ENCODE measurements at places on chromosomes 16 and 17.

- DNase-seq: peak; percentile 78
Observed at GRCh38 chr17:38871247-38872015, 1.6 kb downstream of the LASP1 start.

- no peak for DNase-seq
Observed at GRCh38 chr17:41326173-41327145, 10.9 kb upstream of the KRTAP17-1 start.

- no peak for DNase-seq
Observed at GRCh38 chr16:86726340-86726739, 148.0 kb downstream of the FOXL1 start.

GRCh38 chr17:32827227-32827626, 49.7 kb downstream of the MYO1D start:
- no peak for DNase-seq

DNA sequence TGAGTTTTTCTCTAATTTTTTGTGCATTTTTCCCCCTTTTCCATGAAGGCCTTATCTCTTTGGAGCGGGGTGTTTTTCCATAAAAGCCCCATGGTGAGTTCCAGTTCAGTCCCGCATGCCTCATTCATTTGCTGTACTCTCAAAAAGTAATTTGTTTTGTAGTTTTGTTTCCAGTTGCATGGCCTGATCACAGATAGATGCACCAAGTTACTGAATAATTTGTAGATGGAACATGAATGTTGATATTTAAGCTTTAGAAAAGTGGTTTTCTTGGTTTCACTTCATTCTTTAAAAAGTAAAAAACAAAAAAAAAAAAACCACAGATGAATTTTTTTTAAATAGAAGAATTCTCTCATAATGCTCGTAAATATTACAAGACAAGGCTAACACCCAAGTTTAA, 349.2 kb downstream of the BCAS3 start:
- DNase-seq: no peak

DNA sequence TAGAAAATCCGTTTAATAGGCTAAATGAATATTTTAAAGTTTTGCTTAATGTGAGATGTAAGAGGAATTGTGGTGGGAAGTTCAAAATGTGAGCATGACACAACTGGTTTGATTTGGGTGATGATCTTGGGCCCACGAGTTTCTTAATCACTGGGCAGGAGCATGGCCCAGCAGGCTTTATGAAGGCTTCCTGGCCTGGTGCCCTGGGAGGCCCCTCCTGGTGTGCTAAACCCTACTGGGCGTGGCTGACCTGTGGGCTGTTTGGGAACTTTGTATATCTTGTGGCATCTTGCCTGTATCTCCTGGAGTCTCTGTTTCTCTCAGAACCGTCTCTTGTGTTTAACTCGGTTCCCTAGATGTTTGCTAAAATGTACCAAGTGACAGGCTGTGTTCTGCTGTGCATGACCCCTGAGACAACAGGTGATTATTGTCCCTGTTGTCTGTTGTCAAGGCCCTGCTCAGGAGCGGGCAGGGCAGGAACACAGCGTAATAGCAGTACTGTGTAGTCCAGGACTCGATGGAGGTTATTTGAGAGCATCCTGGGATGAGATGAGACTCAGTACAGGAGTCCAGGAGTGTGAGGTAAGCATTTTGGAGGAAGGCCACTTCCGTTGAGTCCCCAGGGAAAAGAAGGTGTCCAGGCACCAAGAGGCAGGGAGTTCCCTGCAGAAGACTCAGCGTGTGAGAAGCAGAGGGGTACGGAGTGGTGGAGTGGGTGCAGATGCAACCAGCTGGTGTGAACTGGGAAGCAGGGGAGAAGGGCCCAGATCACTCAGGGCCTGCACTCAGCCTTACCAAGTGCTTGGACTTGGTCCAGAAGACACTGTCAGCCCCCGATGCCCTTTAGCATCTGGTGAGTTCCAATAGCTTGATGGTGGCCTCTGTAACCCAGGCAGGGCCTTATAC, 48.5 kb downstream of the B9D1 start:
- no peak for DNase-seq

GRCh38 chr17:27563532-27563931, 67.5 kb upstream of the LGALS9 start:
- DNase-seq: no peak

DNA sequence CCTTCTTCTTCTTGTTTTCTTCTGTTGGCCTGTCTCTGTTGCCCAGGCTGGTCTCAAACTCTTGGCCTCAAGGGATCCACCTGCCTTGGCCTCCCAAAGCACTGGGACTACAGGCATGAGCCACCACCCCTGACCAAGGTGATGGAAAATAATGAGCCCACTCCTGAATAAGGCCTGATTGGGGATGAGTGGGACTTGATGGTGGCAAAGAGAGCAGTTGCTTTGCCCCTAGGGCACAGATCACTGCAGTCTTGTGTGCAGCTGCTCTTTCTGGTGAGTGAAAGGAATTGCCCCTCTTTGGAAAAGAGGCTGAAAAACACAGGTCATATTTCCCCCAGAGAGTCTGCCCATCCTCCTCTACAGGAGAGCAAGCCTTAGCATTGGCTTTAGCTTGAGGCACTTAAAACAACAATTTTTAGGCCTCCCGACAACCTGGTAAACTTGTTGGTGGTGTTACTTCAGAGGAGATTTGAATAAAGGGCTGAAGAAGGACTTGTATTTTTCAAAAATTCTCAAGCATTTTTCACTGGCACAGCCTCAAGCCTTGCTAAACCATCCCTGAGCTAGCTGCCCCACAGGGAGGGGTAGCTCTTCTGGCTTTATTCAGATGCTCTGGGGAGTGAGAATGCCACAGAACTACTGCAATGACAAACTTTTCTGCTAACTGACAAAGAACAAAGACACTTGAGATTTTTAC, 6.1 kb upstream of the PDP2 start:
- DNase-seq: no peak

- DNase-seq: peak; percentile 34
Observed at GRCh38 chr17:65243838-65244625, 106.9 kb downstream of the RGS9 start.

GRCh38 chr16:65776639-65777183, 589.8 kb upstream of the CDH5 start:
- DNase-seq: no peak

DNA sequence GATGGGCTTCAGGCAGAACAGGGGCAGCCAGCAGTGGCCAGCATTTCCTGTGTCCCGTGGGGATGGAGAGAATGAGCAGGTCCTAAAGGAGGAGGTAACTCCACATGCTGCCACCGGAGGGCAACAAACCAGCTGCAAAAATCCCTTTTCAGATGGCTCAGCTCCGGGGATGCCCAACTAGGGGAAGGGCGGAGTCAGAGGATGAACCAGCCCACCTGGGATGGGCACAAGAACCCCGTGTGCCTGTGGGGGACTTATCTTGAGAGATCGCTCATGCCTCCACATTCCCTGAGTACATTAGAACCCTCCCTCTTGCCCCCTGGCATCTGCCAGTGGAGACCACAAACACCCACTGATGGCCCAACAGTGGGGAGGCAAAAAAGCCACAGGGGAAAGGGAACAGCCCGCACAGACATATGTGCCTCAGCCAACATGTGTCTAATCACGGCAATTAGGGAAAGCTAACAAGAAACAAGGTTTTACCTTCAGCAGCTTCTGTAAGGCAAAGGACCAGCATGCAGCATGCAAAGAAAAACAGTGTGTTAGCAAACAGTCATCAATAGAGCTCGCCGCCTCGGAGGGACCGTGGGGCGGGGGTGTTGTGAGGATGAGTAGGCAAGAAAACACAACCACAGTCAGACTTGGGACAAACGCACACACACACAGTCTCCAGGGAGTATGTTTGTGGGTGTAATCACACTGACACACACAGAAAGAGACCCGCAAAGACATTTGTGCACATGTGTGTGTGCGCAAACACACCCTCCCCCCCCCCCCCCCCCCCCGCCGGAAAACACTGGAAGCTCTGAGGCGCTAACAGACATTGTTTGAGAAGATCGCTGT, 64.0 kb downstream of the MYO18A start:
- peak; percentile 61 for DNase-seq

- DNase-seq: no peak
Observed at GRCh38 chr16:83676086-83676485, 131.7 kb upstream of the HSBP1 start.

DNA sequence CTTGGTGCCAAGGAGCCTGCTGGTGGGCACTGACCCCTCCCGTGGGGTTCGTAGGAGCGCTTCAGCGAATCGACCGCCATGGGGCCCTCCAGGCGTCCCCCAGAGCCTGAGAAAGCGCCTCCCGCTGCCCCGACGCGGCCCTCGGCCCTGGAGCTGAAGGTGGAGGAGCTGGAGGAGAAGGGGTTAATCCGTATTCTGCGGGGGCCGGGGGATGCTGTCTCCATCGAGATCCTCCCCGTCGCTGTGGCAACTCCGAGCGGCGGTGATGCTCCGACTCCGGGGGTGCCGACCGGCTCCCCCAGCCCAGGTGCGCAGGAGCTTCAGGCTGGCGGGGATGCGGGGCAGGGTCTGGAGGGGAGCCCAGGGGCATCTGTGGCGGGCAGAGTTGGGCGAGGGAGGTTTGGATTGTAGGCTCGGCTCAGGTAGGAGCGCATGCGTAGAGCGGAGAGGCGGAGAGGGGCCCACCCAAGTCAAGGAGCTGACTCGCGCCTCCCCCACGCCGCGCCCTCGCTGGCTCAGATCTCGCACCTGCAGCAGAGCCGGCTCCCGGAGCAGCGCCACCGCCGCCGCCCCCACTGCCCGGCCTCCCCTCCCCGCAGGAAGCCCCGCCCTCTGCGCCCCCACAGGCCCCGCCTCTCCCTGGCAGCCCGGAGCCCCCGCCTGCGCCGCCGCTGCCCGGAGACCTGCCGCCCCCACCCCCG, 19.8 kb downstream of the FMNL1 start:
- DNase-seq: no peak

DNA sequence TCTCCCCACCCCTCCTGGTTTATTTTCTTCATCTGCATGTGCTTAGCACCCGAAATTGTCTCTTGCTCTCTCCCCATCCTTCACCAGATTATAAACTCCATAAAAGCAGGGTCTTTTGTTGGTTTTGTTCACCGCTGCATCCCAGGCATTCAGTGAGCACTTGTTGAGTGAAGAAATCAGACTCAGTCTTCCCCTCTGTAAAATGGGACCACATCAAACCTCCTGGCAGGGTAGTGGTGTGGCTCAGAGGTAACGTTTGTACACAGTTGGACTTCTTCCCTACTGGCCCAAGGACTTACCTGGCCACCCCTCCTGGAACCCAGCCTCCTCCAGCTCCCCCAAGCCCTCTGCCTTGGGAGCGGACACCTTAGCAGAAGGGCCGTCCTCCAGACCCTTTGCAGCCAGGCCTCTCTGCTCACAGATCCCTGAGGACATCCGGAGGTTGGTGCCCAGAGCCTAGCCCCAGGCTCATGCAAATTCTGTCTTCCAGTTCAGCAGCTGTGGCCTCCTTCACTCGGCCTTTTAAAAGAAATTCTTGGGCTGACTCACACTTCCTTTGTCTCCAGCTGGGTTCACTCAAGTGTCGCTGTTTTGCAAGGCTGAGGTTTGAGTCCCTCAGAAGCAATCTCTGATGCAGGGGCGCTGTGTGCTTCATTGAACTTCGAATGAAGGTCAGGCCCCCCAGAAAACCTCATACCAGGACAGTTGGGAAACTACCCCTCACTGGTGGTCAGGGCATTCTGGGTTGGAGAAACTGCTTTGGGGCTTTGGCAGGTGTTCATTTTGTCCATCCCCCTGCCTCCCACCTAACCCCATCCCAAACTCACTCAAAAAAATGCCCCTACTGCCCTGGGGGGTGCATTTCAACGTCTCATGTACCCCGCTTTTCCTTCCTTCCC, 16.8 kb upstream of the RMI2 start:
- DNase-seq: peak; percentile 60

DNA sequence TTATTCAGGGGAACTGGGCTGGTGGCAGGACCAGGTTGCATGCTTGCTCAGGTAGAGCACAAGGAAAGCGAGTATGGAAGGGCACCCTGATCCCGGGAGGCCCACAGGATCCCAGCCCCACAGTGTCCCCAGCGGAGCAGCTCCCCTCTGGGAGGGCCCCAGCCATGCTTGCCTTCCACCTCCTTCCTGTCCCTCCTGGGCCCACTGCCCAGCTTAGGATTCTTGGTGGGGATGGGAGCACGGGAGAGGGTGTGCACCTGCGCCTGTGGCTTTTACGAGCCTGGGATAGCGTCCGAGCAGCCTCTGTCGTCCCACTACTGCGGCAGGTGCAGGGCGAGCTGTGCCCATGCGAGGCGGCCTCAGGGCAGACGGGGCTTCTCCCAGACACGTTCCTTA, 114.5 kb downstream of the BANP start:
- DNase-seq: no peak

DNA sequence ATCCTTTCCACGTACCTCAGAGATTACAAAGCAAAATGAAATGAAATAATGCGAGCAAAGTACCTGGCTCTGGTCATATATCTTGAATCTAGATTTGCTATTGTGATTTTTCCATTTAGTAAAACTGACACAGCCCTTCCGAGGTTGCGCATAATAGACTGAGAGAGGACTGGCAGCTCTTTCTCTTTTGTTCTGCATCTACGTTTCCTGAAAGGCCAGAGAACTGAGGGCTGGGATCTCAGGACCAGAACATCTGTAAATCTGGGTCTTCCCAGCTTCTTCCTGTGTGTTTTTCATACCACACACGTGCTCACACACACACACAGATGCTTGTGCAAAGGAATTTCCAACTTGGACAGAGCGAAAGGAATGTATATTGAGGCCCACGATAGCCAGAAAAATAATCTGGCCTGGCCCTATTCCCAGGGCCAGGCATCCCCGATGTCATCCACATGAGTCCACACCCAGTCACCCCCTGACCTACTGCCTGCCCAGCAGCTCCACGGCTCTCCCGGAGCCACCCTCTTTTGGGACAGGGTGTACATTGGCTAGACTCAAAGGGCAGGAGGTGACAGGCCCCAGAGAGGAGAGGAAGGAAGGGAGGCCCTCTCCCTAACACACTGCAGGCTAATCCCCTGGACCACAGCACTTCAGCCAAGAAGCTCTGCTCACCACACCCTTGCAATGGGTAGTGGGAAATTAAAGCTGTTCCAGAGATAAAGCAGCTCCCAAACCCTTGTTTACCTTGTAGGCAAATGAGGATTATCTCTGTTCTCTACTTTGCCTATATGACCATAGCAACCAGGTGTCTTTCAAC, 41.8 kb downstream of the NOL11 start:
- DNase-seq: no peak

DNA sequence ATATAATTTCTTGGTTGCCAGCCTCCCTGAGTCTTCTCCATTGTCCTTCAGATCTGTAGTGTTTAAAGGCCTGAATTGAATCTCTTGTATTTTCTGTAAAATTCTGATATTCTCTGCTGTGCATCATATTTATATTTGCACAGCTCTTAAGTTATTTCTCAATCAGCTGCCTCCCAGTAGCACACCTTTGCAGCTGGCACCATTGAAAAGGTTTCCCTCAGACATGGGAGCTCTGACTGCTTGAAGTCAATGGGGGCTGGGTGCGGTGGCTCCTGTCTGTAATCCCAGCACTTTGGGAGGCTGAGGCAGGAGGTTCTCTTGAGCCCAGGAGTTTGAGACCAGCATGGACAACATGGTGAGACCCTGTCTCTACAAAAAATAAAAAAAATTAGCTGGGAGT, 40.4 kb downstream of the PITPNC1 start:
- DNase-seq: no peak
